ENCODE measurements at places on chromosomes 3 and 15.
A peak's percentile ranks its signal among the peaks of the same experiment; 100 is the strongest.

DNA sequence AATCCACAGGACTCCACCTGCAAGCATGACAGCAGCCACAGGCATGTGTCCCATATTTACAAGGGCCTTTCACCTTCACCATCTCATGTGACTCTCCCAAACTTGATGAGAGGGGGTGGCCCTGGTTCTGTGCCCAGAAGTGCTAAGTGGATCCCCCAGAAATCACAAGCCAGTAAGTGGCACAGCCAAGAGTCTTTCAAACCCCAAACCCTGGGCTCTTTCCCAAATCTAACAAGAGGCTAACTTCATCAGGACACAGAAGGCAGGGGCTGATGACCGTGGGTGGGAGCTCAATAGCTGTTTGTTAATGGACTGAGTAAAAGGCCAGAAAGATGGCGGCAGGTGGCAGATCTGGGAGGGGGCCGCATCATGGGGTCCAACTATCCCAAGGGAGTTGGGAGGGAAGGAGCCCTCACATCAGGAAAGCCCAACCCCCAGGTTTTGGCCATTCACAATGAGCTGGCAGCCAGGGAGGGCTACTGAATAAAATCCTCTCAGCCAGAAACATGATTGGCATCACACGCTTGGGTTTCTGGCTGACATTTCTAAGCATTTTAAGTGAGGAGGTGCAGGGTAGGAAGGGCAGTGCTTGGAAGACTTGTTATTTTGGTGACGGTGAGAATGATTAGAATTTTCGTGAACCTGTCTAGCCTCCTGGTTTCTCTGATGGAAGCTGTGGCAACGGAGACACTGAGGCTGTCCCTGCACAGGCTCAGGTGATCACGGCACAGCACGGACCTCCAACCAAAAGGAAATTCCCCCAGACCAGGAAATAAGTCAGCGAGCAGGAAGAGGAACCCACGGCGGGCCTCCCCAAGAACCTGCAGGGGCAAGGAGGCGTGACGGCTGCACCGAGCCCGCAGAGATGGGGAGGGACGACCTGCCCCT, 109.3 kb downstream of the OXNAD1 start:
- DNase-seq = no peak

DNA sequence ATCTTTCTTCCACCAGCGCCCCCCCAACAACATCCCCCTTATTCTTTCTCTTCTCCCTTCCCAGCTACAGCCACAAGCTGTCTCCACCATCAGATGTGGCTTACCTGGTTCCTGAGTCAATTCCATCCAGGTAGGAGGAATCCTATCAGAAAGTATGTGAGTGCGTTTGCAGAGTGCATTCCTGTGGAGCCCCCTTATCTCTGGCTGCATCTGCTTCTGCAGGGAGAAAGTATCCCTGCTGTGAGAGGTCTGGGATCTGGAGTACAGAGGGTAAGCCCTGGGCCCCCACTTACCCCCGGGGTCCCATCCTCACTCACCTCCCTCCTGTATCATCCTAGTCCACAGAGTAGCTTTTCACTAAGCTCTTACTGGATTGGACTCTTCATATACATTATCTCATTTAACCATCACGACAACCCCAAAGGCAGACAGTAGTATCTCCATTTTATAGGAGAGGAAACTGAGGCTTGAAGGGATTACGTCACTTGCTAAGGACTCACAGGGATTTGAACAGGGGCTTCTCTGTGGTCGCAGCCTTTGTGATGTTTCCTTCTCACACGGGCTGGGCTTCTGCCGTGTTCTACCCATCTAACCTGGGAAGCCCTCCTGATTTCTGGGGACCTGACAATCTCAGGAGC, 22.2 kb upstream of the MAGEF1 start:
- DNase-seq = no peak

DNA sequence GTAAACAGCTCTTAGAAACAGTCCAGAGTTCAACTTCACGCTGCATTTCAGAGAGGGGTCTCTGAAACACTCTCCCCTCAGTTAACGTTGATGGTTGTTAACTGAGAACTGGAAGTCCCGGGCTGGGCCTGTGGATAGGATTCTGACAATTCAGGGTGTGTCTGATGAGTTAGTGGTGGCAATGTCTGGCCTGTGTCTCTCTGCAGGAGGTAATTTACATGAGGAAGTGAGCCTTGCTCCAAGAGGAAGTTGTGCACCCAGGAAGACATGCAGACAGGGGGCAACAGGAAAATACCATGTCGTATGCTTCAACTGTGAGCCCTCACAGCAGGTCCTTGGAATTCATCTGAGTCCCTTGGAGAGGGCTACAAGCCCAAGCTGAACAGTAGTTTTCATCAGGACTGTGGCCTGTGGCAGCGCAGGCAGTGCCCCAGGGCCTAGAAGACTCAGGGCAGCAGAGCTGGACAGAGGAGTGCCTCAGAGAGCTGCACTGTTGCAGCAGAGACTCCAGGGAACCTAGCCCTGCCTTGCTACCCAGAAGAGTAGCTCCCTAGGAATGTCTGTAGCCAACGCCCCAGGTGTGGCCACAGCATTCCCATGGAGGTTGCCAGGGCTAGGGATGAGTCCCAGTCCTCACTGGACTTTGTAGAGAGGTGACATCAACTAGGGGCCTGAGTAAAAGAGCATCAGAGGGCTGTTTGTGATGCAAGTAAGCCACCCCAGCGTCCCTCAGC, 104.6 kb upstream of the SELENOK start:
- peak; percentile 8 for DNase-seq

DNA sequence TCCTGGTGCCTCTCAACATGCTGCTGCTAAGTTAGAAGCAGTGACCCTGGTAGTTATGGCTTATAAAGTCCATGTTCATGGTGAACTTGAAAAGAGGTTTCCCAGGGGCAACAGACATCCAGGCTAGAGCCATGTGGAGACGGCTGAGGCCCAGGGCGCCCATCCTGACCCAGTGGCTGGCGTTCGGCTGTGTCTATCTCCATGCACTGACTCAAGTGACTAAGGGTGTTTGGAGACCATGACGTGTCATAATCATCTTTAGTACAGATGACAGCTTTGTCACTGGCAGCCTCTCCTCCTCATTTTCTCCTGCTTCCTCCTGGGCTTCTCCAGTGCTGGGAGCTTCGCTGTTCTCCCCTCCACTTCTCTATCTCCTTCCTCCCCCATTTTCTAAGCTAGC, 287.4 kb upstream of the LYSMD4 start:
- no peak for DNase-seq

DNA sequence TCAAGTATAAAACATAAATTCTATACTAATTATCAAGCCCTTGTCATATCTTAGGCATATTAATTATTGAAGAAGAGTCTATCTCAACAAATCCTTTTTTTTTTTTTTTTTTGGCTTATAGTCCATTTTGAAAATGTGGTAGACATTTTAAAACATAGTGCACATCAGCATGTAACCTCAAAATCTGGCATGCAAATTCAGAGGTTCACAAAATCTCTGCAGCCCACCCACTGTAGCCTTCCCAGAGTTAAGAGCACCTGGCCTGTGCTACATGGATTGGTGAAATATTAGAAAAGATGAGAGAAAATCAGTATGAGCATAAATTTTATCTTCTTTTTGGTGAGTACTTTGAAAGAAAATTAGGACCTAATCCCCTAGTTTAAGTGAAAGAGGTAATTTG, 84.8 kb downstream of the MBNL1 start:
- DNase-seq = no peak

DNA sequence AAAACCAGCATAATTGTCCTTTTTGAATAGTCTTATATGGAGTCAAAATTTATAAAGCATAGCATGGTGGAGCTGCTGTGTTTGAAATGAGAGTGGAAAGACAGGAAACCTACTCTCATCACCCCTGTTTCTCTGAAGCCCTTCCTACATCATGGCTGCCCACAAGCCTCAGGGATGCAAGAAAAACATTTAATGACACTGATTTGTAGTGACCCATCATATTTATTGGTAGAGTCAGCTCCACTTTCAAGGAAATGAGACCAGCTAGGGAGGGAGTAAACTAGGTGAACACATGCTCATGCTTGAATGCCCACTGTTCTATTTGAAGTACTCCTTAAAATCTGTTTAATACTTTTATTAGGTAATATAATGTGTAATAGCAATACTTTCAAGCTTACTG, 494.3 kb upstream of the KCNMB2 start:
- no peak for DNase-seq
